ENCODE measurements at places on chromosomes 11 and 22.

- DNase-seq = no peak
Measured at GRCh38 chr11:61911701-61912529, 5.5 kb downstream of the RAB3IL1 start.

DNA sequence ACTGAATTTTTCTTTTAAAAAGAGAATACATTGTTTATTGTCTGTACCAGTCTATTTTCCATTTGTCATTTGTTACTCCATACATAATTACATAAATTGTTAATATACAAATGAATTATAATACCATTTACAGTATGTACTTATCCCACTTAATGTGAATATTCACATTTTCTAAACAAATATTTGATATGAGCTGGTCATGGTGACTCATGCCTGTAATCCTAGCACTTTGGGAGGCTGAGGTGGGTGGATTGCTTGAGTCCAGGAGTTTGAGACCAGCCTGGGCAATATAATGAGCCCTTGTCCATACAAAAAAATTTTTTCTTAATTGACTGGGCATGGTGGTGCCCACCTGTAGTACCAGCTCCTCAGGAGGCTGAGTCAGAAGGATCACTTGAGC, 6.8 kb downstream of the SC5D start:
- no peak for DNase-seq

- DNase-seq = no peak
Measured at GRCh38 chr11:6200975-6201374, 2.0 kb downstream of the OR52W1 start.

- DNase-seq = no peak
Measured at GRCh38 chr22:40213478-40213877, 35.8 kb downstream of the TNRC6B start.

DNA sequence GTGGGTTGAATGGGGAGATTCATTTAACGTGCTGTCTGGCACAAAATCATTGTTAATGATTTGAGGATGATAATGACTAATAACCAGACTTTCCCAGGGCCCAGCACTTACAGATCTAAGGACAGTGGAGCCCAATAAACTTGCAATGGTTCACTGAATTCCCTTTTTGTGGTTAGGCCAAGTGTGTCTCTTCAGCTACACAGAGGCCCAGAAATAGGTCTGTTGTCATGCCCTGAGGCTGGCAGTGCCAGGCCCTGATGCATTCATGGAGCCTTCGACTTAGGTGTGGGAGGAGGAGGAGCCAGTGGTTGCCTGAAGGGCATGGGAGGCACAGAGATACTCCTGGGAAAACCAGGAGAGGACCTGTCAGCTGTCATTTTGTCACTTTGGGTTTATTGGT, 56.1 kb downstream of the KIAA1671 start:
- peak; percentile 16 for DNase-seq

DNA sequence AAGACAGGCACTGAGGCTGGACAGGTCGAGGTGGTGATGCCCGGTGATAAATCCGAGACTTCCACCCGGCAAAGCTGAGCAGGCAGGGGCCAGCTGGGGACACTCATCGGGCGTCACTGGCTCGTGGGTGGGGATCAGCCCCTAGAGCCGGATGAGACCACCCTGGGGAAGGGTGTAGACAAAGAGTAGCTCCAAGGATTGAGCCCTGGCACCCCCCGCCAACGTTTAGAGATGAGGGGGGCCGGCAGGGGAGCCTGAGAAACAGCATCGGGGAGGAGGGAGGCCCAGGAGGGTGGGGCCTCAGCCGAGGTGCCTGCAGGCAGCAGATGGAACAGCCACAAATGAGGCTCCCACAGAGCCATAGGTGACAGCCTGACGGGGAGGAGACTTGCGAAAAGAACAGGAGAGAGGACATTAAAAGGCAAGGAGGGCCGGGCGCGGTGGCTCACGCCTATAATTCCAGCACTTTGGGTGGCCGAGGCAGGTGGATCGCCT, 27.4 kb upstream of the CBX7 start:
- no peak for DNase-seq

- DNase-seq = no peak
Measured at GRCh38 chr22:19368876-19369275, 62.7 kb downstream of the HIRA start.

DNA sequence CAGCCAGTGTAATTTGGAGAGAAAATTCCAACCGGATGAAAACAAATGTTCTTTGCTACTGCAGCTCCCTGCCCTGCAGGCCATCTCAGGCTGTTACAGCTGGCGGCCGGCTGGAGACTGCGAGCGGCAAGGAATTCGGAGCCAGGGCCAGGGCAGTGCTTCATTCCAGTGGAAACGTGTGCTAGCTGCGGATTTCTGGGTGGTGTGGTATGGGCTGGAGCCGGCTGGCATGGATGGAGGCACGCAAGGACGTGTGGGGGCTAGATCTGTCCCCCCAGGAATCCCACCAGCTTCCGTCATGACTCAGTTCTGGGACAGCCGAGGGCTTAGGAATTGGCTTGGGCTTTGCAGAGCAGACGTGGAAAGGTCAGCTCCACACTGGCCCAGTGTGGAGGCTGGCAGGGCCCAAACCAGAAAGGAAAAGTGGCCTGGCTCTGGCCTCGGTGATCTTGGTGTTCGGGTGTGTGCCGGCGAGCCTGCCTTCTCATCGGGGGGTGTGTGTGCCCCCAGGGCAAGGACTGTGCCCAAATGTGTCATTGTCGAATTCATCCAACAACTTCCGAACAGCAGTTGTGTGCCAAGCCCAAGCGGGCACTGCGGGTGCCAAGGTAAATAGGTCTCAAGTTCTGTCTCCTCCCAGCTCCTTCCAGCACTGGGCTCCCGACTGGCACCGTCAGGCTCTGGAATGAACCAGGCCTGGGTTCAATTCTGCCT, 48.1 kb upstream of the SHISAL1 start:
- peak; percentile 47 for DNase-seq

DNA sequence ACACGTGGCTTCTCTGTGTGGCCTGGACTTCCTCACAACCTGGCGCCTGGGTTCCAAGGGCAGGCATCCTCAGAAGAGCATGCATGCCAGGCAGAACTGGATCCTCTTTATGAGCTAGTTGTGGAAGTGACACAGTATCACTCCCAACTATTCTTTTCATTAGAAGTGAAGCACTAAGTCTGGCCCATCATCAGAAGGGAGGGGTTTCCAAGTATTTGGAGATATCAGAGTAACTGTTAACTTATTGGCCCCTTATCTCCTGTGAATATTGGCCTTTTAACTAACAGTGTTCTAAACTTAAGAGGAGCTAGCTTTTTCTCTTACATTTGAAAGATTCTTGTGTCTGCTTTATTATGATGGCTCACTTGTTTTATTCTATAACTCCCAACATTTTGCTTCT, 35.5 kb downstream of the FDX1 start:
- DNase-seq = no peak

- DNase-seq = peak; percentile 7
Measured at GRCh38 chr11:23988381-23989006, 508.4 kb upstream of the LUZP2 start.

GRCh38 chr11:95547976-95548375, 241.6 kb downstream of the FAM76B start:
- DNase-seq = no peak

All from A549 (cell line).